ENCODE measurements at places on chromosomes 12 and 14.

GRCh38 chr12:116093915-116094314 is 183.6 kb downstream of the MED13L start:
- no peak for DNase-seq

DNA sequence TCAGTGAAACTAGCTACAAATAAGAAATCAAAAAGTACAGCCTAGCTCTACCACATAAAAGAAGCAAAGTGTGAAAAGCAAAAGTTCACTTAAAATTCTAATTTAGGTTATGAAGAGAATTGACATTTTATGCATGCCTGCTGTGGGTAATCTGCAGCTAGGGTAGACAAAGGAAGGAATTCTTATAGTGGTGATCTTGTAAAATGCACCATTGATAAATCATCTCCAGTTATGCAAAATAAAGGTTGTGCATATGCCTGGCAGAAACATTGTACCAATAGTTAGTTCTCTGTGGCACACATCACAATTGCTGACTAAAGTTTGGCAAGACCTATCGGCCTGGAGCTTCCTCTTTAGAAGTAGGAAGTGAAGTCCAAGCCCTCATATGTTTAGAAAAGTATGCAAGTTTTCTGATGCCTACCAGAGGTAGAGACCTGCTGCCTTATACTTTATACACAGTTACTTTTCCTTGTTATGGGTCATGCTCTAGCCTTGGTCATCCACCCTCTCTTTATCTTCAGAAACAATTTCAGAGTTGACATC is 78.3 kb downstream of the TSHR start:
- DNase-seq: no peak

DNA sequence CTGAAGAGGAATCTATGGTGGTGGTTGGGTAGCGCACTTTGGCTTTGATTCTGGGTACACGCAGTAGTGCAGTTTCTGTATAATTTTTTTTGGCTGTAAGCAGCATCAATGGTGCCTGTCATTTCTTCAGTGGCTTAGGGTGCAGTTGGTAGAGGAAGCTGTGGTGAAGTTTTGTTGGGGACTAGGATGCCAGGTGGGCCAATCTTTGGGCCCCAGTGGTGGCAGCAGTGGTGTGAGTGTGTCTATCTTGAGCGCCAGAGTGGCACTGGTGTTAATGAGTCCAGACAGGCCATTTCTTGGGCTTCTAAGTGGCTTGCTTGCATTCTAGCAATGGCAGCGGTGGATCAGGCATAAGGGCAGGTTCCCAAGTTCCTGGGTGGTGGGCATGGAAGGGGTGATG is 33.8 kb upstream of the CCND2 start:
- no peak for DNase-seq

DNA sequence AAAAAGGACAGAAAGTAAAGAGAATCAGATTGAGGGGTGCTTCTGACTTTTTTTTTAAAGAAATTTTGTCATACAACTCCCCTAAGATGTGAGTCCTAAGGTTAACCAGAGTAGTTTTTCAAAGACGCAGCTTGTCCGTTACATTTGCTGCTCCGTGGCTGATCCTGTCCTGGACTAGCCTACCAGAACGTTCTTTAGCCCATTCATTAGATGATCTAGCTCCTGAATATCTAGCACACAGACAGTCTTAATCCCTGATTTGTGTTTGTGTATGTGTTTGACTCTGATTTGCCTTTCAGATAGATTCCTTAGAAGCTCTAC is 60.3 kb downstream of the SAMD4A start:
- DNase-seq: no peak

GRCh38 chr12:69120354-69120753 is 119.0 kb upstream of the CPSF6 start:
- no peak for DNase-seq

- DNase-seq: no peak
These were observed 3.6 kb downstream of the TBK1 start for GRCh38 chr12:64455506-64455905.

DNA sequence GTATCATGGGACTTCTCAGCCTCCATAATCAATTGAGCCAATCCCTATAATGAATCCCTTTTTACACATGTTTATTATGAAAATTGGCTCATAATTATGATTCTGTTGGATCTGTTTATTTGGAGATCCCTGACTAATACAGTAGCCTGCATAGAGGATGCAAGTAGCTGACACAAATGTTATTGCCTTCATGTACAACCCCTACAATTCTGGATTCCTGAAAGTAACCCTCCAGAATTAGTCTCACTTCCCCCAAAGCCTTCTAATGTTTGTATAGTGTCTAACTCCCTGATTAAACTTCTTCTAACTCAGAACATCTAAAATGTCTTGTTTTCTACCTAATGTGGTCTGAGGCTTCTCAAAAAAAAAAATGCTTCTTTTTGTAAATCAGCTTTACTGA is 6.6 kb upstream of the SMIM10L1 start:
- DNase-seq: no peak

DNA sequence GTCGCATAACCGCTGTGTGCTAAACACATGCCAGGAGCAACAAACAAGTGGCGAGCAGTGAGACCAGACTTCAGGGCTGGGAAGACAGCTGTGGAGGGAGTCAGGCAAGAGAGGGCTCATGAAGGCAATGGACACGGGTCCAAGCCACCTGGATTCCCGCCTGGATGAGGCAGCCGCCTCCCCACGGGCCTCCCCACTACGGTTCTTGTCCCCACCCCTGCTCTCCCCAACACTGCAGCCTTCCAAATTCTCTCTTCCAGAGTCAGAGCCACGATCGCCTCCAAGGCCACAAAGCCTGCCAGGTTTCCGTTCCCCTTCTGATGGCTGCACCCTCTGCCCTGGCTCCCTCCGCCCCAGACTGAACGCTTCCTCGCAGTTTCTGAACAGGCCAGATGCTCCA is 36.1 kb upstream of the PIWIL1 start:
- no peak for DNase-seq

GRCh38 chr14:38549564-38549963 is 293.7 kb upstream of the CLEC14A start:
- no peak for DNase-seq

DNA sequence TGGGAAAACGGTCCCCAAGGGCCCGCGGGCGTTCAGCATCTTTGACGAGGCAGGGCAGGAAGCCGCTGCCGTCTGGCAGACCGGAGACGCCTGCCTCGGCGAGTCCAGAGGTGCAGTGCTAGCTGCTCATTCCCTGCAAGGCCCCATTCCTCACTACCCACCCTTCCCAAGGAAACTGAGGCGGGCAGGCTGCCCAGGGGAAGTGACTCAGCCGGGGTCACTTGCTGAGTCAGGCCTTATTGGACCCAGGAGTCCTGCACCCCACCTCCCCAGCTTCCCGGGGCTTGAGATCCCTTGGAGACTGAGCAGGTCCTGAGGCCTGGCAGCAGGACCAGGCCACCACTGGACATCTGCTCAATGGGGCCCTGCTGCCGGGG is 3.7 kb downstream of the SH2B3 start:
- DNase-seq: no peak

GRCh38 chr14:54348001-54348611 is 48.7 kb upstream of the CDKN3 start:
- no peak for DNase-seq

GRCh38 chr12:129076441-129077320 is 223.4 kb downstream of the GLT1D1 start:
- no peak for DNase-seq

- DNase-seq: no peak
These were observed 119.4 kb downstream of the KTN1 start for GRCh38 chr14:55699131-55700057.

DNA sequence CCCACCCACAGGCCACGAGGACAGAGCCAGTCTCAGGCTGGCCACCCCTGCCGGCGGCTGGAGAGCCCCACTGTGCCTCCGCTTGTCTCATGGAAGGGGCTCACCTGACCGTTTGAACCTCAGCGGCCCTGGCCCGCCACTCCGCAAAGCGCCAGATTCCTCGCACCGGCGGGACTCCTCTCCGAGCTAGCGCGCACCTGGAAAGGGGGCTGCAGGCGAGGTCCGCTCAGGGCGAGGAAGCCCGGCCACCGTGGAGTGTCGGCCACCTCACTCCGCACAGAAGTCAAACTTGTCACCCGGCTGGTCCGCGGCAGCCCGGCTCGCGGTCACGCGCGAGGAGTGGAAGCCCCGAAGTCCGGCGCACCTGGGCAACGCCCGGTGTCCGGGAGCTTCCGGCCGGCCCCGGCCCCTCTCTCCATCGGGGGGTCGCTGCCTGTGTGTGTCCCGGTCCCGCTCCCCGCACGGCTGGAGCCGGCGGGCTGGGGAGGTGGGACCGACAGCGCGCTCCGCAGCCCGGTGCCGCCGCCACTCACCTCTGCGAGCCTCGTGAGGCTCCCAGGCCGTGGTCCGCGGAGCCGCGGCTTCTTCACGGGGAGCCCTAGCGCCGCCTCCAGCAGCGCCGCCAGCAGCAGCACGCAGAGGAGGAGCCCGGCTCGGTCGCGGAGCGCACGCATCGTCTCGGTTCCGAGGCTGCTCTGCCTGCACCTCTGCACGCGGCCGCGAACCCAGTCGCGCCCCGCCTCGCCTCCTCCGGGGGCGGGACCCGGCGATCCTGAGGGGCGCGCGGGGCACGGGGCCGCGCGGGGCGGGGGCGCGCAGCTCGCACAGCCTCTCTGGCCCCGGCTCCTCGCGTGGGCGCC is at the start of gene ISM2:
Gene ISM2, minus strand, starts transcription at position 697 of the 860 bp plus-strand sequence. Its CDS starts 23 bp downstream, at position 674.
- no peak for DNase-seq

GRCh38 chr14:90255871-90256270 is 482 bp upstream of the PSMC1 start:
- DNase-seq: no peak
